HS-5 (cell line): ENCODE measurements at places on chromosomes 16 and 17.
A peak's percentile ranks its signal among the peaks of the same experiment; 100 is the strongest.

DNA sequence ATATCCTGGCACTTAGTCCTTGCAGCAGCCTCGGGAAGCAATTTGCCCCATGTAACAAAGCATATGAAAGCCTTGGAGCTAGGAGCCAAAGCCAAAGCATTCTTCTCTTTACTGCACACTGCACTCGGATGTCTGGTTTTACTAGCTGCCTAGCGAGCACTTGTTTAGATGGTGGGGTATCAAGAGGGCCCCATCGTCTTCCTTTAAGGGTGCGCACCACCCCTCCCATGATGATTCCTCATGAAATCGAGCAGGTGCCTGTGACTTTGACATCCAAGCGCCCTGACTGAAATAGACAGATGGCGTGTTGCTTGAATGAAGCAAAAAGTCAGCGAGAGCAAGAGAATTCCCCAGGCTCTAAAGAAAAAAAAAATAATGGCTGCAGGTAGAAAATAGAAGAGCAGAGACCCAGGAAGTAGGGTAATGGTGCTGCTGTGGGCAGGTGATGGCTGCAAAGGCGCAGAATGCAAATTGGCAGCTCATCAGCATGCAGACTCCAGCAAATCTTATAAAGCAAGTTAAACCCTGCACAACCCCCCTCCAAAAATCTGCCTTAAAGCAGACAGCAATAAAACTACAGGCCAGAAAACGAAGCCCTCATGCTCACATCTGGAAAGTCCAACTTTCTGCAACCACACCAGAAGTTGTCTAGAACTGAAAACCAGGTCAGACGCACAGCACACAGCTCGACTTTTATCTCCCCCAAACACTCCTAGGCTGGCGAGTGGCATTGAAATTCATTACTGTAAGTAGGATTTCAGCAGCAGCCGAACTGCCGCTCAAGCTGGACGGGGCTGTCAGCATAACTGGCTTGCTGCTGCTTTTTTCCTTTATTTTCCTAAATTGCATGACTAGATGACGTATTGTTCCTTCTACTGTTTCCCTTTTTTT is 384.3 kb downstream of the RBFOX1 start:
- no peak for DNase-seq

- peak; percentile 79 for DNase-seq
Observed at GRCh38 chr16:3022208-3022683, 1.5 kb downstream of the HCFC1R1 start.

DNA sequence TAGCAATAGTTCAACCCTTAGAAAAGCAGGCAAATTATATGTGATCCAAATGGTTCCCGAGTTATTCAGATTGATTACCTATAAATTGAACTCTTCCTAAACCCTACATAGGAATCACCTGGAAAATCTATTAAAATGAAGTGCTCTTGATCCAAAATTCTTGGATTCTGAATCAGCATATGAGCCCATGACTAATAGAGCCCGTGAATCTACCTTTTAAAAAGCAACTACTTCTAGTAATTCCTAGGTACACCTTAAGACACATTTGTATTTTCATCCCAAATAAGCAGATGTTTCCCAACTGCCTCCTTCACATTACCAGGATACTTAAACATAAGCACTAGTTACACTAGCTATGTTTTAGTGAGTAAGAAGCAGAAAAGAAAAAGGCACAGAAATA is 1171.0 kb upstream of the GOT2 start:
- DNase-seq, result no peak

DNA sequence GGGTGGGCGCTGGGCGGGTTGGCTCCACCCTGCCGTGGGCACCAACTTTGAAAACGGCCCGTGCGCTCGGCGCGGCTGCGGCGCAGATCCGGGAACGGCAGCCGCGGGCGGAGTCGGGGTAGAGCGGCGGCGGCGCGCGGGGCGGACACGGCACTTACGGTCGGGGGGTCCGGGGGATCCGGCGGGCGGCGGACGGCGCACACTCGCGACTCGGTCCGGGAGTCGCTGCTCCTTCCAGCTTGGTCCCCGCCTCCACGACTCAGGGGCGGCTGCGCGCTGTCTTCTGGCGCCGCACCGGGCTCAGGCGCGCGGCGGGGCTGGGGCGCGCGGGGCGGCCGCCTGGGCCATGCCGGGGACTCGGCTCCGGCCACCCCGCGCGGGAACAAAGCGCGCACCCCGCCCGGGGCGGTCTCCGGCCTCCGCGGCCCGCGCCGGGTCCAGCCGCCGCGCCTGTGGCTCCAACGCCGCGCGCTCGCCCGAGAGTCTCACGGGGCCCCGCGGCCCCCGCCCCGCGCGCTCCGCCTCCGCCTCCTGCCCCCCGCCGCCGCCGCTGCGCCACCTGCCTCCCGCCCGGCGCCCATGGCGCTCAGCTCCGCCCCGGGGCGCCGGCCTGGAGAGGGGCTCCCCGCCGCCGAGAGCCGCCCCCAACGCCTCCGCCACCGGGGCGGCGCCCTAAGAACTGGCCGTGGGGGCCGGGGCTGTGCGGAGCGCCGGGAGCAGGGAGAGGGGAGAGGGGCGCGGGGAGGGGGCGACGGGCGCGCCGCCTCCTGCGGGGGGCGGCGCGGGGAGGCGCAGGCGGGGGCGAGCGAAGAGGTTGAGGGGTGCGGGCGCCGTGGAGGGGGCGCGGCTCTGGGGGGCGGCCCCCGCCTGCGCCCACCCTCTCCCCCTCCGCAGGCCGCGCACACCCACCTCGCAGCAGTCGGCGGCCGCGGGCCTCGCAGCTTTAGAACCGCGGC is 35.9 kb downstream of the CBFA2T3 start:
- no peak for DNase-seq
